Kidney (tissue), 22 donors: ENCODE measurements at places on chromosomes 4 and X. TPM values are rescaled to one million over a fixed set of nuclear protein-coding genes. Genes with fewer than 3 reads are reported as not detected.
A peak's percentile ranks its signal among the peaks of the same experiment; 100 is the strongest.

Gene VSIG1
- 1.4 TPM for total RNA-seq

DNA sequence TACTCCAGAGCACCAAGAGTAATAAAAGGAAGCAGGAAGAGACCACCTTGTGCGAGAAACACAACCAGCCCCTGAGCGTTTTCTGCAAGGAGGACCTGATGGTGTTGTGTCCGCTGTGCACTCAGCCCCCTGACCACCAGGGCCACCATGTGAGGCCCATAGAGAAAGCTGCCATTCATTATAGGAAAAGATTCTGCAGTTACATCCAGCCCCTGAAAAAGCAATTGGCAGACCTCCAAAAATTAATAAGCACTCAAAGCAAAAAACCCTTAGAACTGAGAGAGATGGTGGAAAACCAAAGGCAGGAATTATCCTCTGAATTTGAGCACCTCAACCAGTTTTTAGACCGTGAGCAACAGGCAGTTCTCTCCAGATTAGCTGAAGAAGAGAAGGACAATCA lies 5.7 kb downstream of the TRIM75 start:
- no peak for DNase-seq

GRCh38 chr4:188611143-188611542 lies 471.9 kb downstream of the TRIML1 start:
- DNase-seq, result no peak

DNA sequence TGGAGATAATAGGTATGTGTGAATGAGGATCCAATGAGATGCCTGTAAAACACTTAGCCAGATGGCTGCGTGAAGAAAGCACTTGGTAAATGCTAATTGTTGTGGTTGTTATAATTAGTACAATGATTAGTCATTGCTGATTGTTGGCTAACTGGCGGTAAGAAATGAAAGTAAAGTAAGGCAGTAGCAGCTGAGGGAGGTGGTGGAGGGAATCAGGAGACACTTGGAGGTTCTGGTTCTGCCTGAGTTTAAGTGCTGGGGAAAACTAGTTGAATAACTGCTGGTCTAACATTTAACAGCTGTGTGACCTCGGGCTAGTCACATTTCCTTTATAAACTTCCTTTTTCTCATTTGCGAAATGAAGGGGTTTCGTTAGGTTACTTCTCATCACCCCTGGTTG lies 30.9 kb downstream of the CD38 start:
- no peak for DNase-seq

GRCh38 chr4:127601029-127601428 lies 31.7 kb upstream of the INTU start:
- peak; percentile 5 for DNase-seq

Gene EVC2
- 8.7 TPM for total RNA-seq

DNA sequence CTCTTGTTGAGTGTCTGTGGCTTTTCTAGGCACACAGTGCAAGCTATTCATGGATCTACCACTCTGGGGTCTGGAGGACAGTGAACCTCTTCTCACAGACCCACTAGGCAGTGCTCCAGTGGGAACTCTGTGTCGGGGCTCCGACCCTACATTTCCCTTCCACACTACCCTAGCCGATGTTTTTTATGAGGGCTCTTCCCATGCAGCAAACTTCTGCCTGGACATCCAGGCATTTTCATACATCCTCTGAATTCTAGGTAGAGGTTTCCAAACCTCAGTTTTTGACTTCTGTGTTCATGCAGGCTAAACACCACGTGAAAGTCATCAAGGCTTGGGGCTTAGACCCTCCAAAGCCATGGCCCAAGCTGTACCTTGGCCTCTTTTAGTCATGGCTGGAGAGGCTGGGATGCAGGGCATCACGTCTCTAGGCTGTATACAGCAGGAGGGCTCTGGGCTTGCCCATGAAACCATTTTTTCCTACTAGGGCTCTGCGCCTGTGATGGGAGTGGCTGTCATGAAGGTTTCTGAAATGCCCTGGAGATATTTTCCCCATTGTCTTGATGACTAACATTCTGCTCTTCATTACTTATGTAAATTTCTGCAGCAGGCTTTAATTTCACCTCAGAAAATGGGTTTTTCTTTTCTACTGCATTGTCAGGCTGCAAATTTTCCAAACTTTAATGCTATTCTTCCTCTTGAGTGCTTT lies 249.8 kb upstream of the CPEB2 start:
- no peak for DNase-seq

- DNase-seq, result no peak
These were observed 84.2 kb downstream of the NFKB1 start for GRCh38 chr4:102585329-102585728.

GRCh38 chr4:61200187-61200915 lies at the start of gene ADGRL3:
Gene ADGRL3 (plus strand): TSS chr4:61200326.
- peak; percentile 67 for DNase-seq

Gene SPANXN1
- not detected for total RNA-seq

DNA sequence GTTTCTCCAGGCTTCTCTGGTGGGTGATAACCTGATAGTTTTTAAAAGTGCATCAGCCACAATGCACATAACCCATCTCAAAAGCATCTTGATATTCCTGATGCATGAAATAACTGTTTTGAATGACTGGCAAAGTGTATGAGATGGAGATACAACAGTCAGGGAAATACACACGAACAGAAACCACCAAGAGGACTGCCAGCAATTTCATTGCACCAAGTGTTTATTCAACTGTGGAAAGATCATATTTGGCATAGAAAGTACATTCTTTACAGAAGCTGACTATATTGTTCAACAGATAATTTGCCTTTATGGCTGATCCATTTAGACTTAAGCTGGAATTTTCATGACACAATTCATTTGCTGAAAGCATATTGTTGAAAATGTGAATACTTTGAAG lies 139.5 kb downstream of the SLIT2 start:
- no peak for DNase-seq

Gene TLR1
- 18.0 TPM for total RNA-seq

Gene PAGE4
- total RNA-seq, result not detected

GRCh38 chr4:150771382-150771781 lies 189.4 kb downstream of the MAB21L2 start:
- no peak for DNase-seq

DNA sequence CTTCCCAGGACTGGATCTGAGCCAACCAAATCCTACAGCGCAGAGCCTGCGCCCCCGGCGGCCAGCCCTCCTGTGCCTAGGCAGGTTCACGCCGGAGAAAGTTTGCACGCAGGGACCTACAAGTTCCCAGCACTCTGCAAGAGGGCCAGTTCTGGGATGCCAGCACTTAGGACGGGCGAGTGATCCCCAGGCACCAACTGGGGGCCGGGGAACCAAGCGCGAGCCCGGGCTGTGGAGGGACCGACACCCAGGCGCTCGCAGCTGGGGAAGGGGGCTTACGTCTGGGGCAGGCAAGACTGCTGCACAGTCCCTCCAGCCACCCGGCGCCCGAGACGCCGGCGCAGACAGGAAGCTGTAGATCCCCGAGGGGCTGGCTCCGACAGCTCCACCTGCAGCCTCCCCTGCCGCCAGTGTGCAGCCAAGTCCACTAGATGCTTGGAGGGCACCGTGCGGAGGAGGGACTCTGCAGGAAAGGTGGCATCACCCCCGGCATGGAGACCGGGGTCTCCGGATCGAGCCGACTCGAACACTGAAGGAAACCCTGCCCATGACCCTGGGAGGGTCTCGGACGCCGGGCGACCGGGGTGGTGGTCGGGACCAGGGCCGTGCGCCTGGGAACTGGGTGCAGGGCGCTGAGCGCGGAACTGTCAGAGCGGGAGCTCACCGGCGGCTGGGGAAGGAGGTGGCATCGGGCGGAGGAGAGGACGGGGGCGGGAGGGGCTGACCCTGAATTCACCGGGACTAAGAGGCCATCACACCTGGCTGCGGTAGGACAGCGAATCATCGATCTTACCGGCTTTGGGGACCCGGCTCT lies 566 bp downstream of the CORIN start:
- DNase-seq, result peak; percentile 82

- no peak for DNase-seq
These were observed 188.2 kb upstream of the NRK start for GRCh38 chrX:105634180-105634579.

- DNase-seq, result peak; percentile 35
These were observed 333.1 kb downstream of the IL1RAPL1 start for GRCh38 chrX:28920153-28920943.

Gene HTN1
- total RNA-seq, result not detected

DNA sequence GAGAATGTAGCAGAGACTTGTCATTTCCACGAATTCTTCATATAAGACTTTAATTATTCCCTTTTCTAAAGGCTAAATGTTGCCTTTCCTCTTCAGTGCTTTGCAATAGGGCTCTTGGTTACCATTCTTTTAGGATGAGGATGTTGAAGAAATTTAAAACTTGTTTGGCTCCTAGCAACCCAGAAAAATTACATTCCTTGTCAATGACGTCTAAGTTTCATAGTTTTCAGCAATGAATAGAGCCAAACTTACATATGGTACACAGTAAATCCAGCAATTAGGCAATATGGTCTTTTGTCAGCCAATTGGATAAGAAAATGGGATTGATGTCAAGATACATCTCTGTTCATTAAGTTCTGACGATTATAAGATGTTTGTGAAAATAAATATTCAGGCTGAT lies 1639.6 kb upstream of the PCDH10 start:
- no peak for DNase-seq

DNA sequence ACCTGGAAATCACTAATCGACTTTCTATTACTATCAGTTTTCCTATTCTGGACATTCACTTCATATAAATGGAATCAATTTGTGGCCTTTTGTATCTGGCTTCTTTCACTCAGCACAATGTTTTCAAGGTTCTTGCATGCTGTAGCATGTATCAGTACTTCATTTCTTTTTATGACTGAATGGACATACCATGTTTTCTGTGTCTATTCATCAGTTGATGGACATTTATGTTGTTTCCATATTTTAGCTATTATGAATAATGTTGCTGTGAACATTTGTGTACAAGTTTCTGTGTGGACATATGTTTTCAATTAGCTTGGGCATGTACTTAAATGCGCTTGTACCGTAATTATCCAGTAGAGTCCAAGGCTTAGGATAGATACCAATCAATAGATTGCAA lies 19.9 kb upstream of the RELL1 start:
- no peak for DNase-seq

DNA sequence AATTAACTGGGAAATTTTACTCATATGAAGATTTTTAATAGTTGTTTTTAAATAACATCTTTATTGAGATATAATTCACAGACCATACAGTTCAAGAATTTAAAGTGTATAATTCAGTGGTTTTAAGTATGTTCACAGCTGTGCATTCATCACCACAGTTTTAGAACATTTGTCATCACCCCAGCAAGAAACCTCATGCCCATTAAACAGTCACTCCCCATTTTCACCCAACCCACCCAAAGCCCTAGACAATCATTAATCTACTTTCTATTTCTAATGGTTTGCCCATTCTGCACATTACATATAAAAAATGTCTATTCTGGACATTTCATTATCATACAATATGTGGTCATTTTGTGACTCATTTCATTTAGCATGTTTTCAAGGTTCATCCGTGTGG lies 2.8 kb downstream of the UPRT start:
- no peak for DNase-seq

DNA sequence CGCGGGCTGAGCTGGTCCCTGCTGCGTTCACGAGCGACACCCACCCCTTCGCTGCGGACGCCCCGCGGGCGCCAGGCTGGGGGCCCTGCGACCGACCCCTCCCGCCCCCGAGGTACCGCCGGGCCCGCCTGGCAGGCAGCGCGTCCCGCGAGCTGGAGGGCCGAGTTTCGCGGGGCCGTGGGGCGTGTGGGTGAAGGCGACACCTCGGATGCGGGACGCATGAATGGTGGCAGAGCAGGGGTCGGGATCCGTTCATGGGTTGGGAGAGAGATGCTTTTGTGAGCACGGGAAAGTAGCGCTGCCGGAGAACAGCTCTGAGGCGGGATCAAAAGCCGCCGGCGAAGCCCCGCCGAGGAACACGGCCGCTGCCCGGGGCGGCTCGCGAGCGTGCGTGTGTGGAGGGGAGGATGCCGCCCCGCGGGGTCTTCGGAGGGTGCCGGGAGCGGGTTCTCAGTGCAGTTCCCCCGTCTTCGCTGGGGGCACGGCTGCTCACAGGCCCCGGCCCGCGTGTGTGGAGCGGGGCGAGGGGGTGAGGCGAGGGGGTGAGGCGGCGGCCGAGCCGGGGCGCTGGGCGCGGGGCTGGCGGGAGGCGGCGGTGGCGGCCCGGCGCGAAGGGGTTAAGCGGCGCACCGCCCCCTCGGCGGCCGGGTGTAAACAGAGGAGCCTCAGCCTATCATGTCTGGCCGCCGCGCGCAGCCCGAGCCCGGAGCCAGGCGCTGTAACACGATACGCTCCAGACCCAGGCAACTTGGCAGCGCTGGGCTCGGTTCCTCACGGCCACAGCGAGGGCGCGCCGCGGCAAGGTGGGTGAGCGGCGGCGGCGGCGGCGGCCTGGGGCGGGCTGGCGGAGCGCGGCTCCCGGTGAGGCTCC lies 205.3 kb downstream of the TENM3 start:
- peak; percentile 94 for DNase-seq

Gene RBMXL3
- not detected for total RNA-seq

DNA sequence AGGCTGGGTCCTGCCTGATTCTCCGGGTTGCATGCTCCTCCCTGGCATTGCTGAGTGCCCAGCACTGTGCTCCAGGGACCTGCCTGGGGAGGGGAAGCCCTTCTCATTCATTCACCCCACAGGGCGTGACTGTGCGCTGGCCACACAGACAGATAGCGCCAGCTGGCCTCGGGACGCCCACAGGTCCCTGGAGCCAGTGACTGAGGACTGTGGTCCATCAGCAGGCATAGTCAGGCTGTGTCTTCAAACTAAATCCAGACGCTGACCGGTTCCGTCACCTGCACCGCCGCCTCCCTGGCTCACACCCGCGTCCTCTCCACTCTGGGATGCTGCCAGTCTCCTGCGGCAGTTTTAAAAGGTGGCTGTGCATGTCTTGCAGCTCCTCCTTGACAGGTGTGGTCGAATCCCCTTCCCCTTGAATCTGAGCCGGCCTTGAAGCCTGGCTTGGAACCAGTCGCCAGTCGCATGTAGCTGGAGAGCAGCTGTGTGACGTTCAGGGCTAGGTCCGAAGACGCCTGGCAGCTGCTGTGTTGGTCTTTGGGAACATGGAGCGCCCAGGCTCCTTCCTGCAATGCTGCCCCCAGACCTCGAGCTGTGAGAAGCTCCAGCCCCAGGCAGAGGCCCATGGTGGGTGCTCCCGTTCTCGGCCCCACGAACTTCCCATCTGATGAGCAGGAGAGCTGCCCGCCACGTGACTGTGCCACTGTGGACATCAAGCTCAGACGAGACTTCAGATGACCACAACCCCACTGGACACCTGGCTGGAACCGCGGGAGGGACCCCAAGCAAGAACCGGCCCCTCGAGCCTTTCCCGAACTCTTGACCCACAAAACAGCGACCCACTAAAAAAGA lies 94.1 kb downstream of the ADRA2C start:
- DNase-seq, result peak; percentile 46

- DNase-seq, result no peak
These were observed 733.9 kb upstream of the EPHA5 start for GRCh38 chr4:66404141-66404540.

GRCh38 chr4:102047616-102048015 lies 257.1 kb downstream of the BANK1 start:
- DNase-seq, result no peak
